ENCODE measurements at places on chromosomes 13 and 19. TPM values are rescaled to one million over a fixed set of nuclear protein-coding genes. Genes with fewer than 3 reads are reported as not detected.

The ATF5 gene
- 24.7 TPM for total RNA-seq

The UGGT2 gene
- total RNA-seq, result 16.3 TPM

The DAND5 gene
- 0.27 TPM for total RNA-seq

GRCh38 chr13:28640861-28641599 is 17.9 kb upstream of the POMP start:
- no peaks in the 10 kb centered on the region for H3K36me3 ChIP-seq
- H3K27me3 ChIP-seq, result no peaks in the 10 kb centered on the region
- H3K4me3 ChIP-seq, result no peak overlapping the region

GRCh38 chr13:76754414-76754813 is 131.8 kb downstream of the KCTD12 start:
- H3K4me1 ChIP-seq, result no peaks in the 10 kb centered on the region
- H3K27me3 ChIP-seq, result no peaks in the 10 kb centered on the region
- DNase-seq, result no peak
- H3K27ac ChIP-seq, result no peak overlapping the region

GRCh38 chr13:68888832-68889231 is 1218.8 kb upstream of the ATXN8OS start:
- no peak overlapping the region for H3K27ac ChIP-seq
- H3K4me1 ChIP-seq, result no peaks in the 10 kb centered on the region
- H3K36me3 ChIP-seq, result no peaks in the 10 kb centered on the region
- no peak overlapping the region for H3K4me3 ChIP-seq
- no peak for DNase-seq
